ENCODE measurements at places on chromosomes 5 and 9.

DNA sequence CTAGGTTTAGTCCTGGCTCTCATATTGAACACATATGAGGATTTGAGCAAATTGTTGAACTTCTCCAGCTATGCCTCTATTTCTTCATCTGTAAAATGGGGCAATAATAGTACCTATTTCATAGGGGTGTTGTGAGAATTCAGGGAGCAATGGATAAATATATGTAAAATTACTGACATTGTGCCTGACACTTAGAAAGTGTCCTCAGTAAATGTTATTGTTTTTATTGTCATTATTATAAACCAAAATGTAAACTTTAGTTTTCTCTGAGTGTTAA, 101.7 kb downstream of the ANGPTL2 start:
- no peak for DNase-seq

- no peak for DNase-seq
Measured at GRCh38 chr5:1512541-1513291, 11.0 kb downstream of the LPCAT1 start.

GRCh38 chr5:73496984-73497457, 1.2 kb upstream of the BTF3 start:
- DNase-seq, result peak; percentile 75

DNA sequence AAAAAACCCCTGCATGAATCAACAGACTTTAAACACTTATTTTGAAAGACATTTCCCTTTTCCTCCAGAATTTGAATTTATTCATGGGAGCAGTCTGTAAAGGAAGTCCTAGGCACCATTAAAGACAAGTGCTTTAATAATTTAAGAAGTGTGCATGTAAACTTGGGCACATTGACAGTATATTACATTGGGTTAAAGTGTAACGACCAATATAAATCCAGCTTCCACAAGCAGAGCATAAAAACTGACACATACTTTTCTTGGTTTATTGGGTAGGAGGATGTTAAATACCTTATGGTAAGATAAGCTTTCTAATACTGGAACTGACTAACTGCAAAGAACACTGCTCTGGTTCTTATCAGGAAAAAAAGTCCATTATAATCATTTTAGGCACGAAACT, 1.2 kb upstream of the ENTREP1 start:
- no peak for DNase-seq

DNA sequence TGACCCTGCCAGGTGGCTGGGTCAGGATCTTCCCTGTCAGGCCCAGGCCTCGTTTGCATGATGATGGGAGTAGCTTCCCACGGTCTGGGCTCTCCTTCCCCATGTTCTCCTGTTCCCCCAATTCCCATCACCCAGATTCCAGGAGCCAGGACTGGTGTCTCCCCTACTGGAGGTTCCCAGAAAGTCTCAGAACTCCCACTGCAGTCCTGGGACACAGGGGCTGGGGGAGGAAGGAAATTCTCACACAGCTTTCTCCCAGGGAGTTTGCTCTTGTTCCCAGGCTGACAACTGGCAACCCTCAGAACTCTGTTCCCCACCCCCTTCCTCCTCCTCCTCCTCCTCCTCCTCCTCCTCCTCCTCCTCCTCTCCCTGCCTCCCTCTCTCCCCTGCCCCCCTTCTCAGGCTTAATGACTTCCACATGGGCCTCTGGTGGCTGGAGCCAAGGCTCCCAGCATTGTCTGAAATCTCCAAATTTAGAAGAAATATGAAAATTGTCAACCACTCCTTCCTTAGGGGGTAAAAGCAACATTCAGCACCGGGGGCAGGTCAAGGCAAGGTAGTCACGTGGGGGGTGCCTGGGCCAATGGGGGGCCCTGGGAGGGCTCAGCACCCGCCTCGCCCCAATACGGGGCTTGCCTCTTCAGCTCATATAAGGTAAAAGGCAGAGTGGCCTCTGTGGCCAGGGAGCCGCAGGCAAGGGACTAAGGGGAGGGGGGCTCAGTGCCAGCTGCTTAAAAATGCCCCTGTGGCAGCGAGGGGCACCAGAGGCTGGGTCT, 27.3 kb upstream of the IL17B start:
- peak; percentile 70 for DNase-seq

DNA sequence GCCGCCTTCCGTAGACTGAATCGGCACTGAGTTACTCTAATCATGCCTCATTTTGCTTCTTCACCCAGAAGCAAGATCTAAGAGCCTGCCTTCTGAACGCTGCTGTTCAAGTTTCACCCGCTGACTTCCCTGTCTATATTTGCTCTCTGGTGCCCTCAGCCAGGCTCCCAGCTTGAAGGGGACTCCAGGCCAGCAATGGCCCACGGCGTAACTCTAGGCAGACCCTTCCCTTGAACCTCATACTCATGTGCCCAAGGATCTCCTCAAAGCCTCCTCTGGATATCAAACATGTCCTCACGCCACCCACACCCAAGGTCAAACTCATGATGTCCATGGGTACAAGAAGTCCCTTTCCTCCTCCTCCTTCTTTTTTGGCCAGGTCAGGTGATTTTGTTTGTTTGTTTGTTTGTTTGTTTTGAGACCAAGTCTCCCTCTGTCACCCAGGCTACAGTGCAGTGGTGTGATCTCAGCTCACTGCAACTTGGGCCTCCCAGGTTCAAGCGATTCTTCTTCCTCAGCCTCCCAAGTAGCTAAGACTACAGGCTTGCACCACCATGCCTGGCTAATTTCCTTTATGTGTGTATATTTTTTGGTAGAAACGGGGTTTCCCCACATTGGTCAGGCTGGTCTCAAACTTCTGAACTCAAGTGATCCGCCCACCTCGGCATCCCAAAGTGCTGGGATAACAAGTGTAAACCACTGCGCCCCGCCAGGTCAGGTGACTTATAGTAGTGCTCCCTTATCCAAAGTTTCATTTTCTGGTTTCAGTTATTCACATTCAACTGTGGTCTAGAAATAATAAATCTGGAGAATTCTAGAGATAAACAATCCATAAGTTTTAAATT, 239.0 kb downstream of the SYK start:
- no peak for DNase-seq

DNA sequence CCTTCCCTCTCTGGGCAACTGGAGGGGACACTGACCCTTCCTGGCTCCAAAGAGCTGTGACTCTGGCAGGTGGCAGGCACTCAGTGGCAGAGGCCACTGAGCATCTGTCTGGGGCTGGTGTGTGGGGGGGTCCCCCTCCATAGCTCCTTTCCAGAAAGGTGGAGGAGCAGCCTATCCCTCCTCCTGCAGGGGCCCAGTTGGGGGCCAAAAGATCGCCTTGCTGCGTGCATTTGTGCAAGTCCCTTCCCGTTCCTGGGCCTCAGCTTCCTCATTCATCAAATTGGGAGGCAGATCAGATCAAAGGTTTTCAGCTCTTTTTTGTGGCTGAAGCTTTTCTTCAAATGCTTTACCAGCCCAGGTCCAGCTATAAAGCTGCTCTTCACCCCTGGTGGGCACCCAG, 77.7 kb downstream of the NTNG2 start:
- no peak for DNase-seq

- peak; percentile 57 for DNase-seq
Measured at GRCh38 chr9:78676623-78677022, 379.7 kb downstream of the PSAT1 start.

GRCh38 chr5:142677198-142677597, 8.7 kb downstream of the FGF1 start:
- no peak for DNase-seq

DNA sequence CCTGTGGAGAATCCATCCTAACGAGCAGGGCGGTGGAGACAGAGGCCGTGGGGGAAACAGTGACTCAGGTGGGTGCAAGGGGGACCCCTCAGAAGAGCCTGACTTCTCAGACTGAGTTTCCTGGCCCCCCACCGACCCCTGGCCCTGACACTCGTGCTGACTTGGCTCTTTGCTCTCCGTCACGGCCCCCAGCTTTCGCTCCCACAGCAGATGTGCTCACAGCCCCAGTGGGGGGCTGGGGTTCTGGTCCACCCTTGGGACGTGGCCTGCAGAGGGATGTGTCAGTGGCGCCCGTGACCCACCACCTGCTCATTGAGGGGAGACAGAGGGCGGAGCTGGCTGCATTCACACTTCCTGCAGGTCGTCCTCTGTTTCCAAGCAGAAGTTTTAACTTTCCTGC, 62.9 kb upstream of the IRX4 start:
- no peak for DNase-seq

DNA sequence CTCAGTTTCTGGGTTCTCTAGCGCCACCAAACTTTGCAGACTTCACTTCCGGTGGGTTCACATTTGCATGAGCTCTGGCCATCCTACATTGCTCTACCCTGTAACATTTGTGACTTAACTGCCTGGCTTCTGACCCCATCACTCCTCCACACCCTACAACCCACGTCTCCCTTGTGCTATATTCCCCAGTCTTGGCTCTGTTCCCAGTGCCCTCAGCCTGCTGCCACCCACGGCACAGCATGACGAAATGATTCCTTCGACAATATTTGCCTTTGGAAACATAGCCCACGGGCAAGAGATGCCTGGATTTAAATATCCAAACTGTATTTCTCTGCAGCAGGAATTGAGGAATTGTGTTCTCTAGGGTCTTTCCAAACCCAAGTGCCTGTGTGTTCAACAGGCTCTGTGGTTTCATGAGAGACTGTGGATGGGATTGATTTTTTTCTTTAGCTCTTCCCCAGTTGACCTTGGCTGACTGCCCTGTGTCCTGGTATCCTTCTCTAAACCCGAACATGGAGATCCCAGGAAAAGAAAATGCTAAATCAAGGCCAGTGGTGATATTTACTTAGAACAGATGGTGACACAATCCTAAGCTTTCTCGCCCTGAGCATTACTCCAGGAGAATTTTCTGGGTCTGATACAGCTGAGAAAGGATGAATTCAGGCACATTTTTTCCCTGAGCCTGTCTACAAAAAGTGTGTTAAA, 44.4 kb upstream of the GRIA1 start:
- peak; percentile 7 for DNase-seq

GRCh38 chr5:140575309-140575708, 10.7 kb downstream of the SLC35A4 start:
- DNase-seq, result peak; percentile 31

GRCh38 chr5:158462349-158463114, 603.6 kb upstream of the CLINT1 start:
- no peak for DNase-seq

- no peak for DNase-seq
Measured at GRCh38 chr9:136900988-136901515, 14.7 kb downstream of the TRAF2 start.

All from astrocyte of the hippocampus (primary cell).